ENCODE measurements at places on chromosomes 2 and 18.

- DNase-seq: no peak
Observed at GRCh38 chr18:26089293-26090129, 902 bp downstream of the SS18 start.

- no peak for DNase-seq
Observed at GRCh38 chr2:171852366-171852888, 41.6 kb downstream of the SLC25A12 start.

DNA sequence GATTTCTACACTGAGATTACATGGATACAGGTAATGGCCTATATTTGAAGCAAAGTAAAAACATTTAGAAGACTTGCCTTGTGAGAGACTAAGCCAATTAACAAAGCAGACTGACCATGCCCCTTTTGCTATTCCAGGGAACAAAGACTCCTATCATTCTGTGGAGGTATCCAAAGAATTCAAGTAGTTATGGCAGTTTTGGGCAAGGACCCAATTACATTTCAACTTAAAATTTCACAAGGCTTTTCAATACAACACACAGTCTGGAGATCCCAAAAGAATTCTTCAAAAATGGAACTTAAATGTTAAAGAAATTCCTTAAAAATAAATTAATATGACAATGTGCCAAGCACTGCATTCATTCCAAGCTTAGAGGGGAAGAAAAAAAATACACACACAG, 109.2 kb upstream of the CHRNA1 start:
- DNase-seq: no peak

DNA sequence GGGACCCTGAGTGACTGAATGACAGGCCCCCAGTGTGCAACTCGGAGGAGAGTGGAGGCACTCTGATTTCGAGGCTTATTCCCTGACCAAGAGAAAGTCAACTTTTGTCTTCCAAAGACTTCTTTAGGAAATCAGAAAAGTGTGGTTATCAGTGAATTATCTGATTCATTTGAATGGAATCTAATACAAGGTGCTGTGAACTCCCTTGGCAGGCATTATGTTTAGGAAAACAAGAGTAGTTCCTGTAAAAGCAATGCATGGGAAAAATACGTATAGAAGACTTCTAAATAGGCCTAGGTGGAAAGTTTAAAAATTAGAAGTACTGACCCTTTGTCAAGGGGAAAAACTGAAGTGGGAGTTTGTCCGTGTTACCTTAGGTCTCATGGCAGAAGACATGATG, 269.4 kb downstream of the GBX2 start:
- DNase-seq: no peak

GRCh38 chr18:61770279-61770678, 122.5 kb downstream of the RNF152 start:
- DNase-seq: no peak
